ENCODE measurements at places on chromosomes 16 and 17. TPM values are rescaled to one million over a fixed set of nuclear protein-coding genes. Genes with fewer than 3 reads are reported as not detected.
A peak's percentile ranks its signal among the peaks of the same experiment; 100 is the strongest.

The LRRC46 gene
- total RNA-seq = 0.40 TPM

The AGRP gene
- not detected for total RNA-seq

The CCL22 gene
- total RNA-seq = 0.40 TPM

The CES4A gene
- 67.7 TPM for total RNA-seq

The ZSCAN10 gene
- total RNA-seq = 0.10 TPM

The CD7 gene
- 1.4 TPM for total RNA-seq

The TSPAN10 gene
- 1.5 TPM for total RNA-seq

The HOXB1 gene
- total RNA-seq = not detected

The ETV4 gene
- 0.65 TPM for total RNA-seq

The KRT24 gene
- total RNA-seq = not detected

The KRTAP3-1 gene
- total RNA-seq = not detected

The ADAM11 gene
- total RNA-seq = 0.13 TPM

The TCF25 gene
- 83.8 TPM for total RNA-seq

The ACSM2B gene
- total RNA-seq = 535 TPM

DNA sequence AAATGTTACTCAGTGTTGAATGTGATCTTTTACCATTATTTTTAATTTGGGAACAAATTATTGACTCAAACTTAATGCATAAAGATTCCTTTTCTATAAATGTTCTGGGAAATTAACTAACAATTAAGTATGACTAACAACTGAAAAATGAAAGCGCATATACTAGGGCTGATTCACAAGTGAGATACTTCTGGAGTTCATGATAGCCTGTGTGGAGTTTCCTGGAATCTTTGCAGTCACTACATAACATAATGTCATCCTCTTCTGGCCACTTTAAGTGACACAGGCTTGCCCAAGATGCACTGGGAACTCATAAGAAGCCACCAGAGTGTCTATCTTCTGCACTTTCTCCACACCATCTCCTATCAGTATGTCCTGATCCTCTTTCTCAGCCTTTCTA, 450.3 kb upstream of the CDH11 start:
- DNase-seq = no peak

DNA sequence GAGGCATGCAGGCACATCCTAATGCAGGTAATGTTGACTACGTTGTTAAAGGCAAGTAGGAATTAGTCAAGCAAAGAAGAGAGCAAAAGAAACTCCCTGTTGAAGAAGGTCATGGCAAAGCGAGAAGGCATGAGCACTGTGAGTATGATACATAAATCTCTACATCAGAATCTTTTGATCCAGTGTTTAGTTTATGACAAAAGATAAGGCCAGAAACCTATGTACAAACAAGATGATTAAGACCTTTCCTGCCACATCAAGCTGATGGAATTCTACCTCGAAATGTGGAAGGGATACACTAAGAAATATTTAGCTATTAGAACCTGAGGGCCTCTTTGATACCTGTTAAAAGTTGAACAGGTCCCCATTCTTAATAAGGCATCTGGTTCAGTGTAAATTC, 20.2 kb downstream of the SYCE1L start:
- no peak for DNase-seq

GRCh38 chr16:19837331-19837980, 47.2 kb downstream of the GPRC5B start:
- DNase-seq = no peak

- DNase-seq = no peak
These were observed 76.2 kb downstream of the SPECC1 start for GRCh38 chr17:20085283-20085845.

GRCh38 chr17:67017910-67018309, 26.4 kb upstream of the CACNG1 start:
- DNase-seq = no peak

DNA sequence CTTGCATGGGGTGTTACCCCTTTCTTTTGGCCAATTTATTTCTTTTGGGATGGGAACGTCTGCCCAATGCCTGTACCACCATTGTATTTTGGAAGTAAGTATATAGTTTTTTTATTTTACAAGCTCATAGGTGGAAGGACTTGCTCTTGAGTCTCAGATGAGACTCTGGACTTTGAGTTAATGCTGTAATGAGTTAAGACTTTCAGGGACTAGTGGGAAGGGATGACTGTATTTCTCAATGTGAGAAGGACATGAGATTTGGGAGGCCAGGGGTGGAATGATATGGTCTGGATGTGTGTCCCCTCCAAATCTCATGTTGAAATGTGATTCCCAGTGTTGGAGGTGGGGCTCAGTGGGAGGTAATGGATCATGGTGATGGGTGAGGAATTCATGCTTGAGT, 49.1 kb downstream of the HNF1B start:
- no peak for DNase-seq

GRCh38 chr16:10897134-10897533, 20.1 kb downstream of the CIITA start:
- no peak for DNase-seq

DNA sequence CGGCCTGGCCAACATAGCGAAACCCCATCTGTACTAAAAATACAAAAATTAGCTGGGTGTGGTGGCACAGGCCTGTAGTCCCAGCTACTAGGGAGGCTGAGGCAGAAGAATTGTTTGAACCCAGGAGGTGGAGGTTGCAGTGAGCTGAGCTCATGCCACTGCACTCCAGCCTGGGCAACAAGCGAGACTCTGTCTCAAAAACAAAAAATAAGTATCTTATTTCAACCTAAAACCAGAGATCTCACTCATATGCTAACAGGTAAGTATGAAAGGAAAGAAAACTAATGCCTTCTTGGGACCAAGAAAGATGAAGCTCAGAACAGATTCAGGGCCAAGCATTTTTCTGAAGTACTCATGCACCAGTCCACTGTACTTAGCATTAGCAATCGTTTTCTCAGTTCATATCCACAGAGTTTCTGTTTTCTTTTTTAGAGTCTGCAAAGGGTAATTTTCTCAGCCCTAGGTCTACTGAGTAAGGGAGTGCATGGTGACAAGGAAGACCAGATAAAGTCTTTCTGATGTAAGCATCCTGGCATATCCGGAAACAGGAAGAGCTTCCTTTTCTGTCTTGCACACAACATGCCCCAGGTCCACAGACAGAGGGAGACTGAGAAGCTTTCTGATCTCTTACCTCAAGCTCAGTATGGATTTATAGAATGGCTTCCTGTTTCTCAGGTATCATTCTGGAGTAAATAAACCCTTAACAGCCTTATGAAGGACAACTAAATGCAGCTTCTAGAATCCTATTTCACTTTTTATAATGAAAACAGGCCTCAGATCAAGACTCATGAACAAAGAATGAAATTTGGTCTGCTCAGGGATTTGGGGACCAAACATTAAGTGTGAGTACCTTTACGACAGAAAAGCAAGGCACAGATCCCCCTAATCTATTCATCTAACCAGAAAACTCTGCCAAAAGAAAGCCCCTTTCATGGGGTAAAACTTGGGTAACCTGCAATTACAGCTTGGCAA, 38.7 kb upstream of the FOXJ1 start:
- no peak for DNase-seq

DNA sequence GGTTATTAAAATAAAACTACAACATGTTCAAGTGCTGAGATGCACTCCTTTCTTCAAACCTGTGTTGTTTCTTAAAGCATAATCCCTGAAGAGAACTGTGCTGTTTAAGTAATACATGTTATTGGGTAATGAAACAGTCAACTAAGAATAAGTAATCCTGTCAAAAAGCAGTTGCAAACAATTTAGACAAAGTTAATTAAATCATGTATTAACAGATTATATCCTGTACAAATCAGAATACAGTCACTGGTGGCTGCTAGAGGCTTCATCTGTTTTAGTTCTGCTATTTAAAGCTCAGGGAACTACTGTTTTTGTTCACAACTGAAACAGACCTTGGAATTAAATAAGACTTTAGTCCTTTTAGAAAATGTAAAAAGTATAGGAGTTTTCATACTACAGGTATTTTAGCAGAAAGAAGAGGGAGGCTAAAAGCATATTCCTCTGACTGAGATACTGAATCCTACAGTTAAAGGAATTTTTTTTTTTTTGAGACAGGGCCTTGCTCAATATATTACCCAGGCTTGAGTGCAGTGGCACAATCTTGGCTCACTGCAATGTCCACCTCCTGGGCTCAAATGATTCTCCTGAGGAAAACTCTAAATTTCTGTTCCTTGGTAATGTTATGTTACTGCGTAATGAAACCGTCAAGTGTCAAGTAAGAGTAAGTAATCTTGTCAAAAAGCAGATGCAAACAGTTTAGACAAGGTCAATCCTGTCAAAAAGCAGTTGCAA, 27.3 kb upstream of the ITGA2B start:
- no peak for DNase-seq

DNA sequence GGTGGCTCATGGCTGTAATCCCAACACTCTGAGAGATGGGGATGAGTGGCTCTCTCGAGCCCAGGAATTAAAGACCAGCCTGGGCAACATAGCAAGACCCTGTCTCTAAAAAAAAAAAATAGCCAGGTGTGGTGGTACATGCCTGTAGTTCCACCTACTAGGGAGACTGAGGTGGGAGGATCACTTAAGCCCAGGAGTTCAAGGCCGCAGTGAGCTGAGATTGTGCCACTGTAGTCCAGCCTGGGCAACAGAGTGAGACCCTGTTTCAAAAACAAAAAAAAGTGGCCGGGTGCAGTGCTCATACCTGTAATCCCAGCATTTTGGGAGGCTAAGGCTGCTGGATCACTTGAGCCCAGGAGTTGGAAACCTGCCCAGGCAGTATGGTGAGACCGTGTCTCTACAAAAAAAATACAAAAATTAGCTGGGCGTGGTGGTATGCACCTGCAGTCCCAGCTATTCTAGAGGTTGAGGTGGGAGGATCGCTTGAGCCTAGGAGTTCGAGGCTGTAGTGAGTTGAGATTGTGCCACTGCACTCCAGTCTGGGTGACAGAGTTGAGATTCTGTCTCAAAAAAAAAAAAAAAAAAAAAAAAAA, 3.0 kb downstream of the C16orf54 start:
- no peak for DNase-seq

DNA sequence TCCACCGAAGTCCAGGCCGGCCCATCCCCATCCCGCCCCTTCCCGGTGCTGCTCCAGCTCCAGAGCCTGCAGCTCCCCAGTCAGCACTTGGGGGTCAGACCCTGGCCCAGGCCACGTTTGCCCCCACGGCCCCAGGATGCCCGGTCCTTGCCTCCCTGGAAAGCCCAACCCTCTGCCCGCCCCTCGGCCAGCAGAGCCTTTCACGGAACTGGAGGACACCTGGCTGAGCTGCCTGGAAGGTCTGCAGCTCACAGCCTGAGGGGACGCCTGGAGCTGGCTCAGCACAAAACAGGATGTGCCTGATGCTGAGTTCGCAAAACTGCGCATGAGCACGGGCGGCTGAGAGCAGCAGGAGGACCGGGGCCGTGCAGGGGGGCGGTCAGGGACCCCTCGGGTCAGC, 29.7 kb upstream of the SSTR5 start:
- DNase-seq = no peak

GRCh38 chr16:57991551-57992059, 8.9 kb downstream of the ZNF319 start:
- no peak for DNase-seq

GRCh38 chr17:74362810-74363498, 1.3 kb upstream of the BTBD17 start:
- no peak for DNase-seq

- DNase-seq = no peak
These were observed 3.6 kb upstream of the HROB start for GRCh38 chr17:44137891-44138709.

DNA sequence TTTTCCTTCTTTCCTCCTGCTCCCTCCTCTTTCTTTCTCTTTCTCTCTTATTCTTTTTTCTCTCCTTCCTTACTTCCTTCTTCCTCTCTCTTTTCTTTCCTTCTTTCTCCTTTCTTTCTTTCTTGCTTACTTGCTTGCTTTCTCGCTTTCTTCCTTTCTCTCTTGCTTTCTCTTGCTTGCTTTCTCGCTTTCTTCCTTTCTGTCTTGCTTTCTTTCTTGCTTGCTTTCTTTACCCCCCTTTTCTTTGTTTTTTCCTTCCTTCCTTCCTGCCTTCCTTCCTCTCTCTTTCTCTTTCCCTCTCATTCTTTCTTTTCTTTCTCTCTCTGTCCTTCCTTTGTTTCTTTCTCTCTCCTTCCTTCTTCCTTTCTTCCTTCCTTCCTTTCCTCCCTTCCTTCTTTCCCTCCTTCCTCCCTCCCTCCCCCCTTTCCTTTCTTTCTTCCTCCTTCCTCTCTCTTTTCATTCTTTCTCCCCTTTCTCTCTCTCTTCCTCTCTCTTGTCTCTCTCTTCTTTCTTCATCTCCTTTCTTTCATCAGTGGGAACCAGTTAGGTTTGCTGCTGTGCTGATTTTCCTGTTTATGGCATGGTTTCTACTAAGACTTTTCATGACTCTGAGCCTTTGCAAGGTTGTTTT, 142.9 kb upstream of the CACNG3 start:
- no peak for DNase-seq

GRCh38 chr16:269061-269796, 6.5 kb downstream of the RGS11 start:
- no peak for DNase-seq

- DNase-seq = no peak
These were observed 9.7 kb downstream of the USB1 start for GRCh38 chr16:58010886-58011285.

DNA sequence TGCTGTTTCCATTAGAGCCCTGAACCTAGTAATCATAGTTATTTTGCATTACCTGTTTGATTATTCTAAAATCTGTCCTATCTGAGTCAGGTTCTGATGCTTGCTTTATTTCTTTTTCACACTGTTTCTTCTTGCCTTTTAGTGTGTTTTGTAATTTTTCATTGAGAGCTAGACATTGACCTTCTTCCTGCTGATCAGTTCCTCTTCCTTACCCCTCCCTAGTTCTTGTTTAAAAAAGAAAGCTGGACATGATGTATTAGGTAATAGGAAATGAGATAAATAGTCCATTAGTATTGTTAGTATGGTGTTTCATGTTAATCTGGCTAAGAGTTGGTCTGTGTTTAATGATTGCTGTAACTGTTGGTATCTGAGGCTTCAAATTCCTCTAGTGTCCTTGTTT, 13.4 kb downstream of the WWP2 start:
- DNase-seq = no peak

- DNase-seq = peak; percentile 76
These were observed 57.9 kb upstream of the CACNG4 start for GRCh38 chr17:66906321-66907278.

- DNase-seq = no peak
These were observed 250.2 kb downstream of the HS3ST4 start for GRCh38 chr16:25941800-25942499.

DNA sequence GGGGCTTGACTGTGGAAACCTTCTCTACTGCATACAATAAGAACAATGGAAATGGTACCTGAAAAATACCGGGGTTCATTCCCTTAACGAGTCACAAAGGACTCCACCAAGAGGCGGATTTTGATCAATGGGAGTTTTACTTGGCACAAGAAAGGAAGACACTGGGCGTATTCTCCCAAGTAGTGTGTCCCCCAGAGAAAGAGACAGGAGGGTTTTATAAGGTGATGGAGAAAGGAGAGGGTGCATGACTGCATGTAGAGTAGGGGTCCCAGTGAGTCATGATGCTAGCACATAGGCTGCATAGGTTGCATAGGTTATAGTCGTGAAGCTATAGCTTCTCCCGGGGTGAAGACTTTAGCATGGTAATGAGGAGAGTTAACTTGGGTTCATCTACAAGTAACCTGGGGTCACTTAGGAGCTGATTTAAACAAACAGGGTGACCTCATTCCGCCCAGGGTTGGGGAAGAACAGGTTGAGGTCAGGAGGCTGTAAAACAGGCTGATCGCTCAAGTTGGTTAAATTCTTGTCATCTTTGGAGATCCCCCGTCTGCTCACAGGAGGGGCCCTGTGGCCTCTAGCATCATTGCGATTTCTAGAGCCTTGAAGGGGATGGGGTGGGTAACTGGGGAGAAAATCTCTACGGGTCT, 1.5 kb downstream of the MPV17L start:
- no peak for DNase-seq

- peak; percentile 96 for DNase-seq
These were observed 31.1 kb upstream of the CPNE2 start for GRCh38 chr16:57061084-57061905.
